SW480 (cell line): ENCODE measurements at places on chromosomes 7 and 10.

- peak; percentile 80 for DNase-seq
Observed at GRCh38 chr7:76201732-76202665, at the start of gene SRRM3. Gene SRRM3 (plus strand): TSS chr7:76201896. CDS start chr7:76235067, 33,171 bp downstream.

DNA sequence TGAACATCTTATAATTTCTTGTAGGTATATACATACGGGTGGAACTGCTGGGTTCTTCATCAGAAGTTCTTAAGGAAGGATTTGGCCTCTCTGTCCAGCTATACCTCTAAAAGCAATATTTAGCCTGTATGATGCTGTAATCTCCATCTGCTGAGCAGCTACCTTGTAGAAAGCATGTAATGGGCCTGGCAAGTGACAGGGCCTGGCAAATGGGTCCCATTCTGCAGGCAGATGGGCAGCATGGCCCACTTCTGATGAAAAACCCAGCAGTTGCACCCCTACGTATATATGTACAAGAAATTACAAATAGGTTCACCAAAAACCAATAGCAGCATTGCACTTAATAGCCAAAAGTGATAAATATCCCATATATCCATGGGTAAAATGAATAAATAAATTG lies 9.0 kb downstream of the PLPP4 start:
- DNase-seq: no peak

DNA sequence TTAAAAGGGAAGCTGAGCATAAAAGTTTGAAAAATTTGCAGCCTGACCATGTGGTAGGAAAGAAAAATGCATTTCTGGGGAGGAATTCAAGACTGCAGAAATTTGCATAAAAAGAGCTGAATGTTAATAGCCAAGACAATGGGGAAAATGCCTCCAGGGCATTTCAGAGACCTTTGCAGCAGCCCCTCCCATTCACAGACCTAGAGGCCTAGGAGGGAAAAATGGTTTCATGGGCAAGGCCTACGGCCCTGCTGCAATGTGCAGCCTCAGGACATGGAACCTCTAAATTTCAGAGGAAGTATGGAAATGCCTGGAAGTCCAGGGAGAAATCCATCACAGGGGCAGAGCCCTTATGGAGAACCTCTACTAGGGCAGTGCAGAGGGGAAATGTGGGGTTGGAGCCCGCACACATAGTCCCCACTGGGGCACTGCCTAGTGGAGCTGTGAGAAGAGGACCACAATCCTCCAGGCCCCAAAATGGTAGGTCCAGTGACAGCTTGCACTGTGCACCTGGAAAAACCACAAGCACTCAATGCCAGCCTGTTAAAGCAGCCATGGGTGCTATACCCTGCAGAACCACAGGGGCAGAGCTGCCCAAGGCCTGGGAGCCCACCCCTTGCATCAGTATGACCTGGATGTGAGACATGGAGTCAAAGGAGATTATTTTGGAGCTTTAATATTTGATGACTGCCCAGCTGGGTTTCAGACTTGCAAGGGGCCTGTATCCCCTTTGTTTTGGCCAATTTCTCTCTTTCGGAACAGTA lies 243.8 kb downstream of the DNAJB9 start:
- no peak for DNase-seq

- DNase-seq: peak; percentile 36
Observed at GRCh38 chr10:125472010-125472607, 210.9 kb downstream of the TEX36 start.

- DNase-seq: no peak
Observed at GRCh38 chr10:95403700-95404461, 113.1 kb upstream of the PDLIM1 start.

GRCh38 chr7:135970682-135971365 lies 6.3 kb downstream of the MTPN start:
- DNase-seq: no peak

DNA sequence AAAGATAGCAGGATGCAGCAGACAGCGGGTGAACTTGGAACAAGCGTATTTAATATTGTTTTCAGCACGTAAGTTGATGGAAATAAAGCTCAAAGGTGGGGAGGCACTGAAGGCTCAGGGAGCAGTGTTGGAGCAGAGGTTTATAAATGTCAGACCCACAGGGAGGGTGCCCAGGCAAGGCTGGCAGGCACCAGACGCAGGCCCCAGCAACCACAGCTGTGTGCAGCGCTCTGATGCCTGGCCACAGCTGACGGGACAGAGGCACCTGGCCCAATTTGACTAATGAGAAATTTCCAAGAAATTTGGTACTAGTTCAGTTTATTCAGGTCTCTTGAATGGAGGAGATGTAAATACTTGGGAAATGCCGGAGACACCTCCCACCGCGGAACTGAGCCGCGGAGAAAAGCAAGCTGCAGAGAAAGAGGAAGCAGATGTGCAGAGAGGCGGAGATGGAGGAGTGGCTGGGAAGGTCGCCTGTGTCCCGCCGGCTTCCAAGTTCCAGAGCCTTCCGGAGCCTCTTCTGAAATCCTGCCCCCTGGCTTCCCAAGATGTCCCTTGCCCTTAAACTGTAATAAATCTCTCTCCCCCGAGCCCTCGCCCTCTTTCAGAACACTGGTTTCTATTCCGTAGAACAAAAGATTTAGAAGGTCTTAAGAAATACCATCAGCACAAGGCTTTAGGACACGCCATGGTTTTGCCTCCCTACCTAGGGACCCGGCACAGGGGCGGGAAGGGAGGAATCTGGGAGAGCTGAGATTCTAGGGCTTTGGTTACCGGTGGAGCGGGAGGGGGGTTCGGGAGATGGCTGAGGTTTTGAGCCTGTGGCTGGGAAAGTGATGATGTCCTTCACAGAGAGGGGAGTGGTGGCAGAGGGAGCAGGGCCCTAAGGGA lies 38.4 kb upstream of the PLXNA4 start:
- peak; percentile 21 for DNase-seq

DNA sequence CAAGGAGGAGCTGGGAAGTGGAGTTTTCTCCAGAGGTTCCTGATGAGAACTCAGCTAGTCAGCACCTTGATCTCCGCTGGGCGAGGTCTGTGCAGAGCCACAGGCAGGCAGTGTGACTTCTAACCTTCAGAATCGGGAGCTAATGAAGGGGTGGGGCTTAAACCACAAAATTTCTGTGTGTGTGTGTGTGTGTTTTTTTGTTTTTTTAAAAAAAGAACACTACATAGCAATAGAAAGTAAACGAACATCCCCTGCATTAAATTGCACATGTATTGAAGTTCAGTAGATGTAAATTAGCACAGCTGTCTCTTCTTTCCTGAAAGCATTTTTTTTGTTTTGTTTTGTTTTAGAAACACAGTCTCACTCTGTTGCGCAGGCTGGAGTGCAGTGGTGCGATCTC lies 46.2 kb downstream of the RBM17 start:
- no peak for DNase-seq

DNA sequence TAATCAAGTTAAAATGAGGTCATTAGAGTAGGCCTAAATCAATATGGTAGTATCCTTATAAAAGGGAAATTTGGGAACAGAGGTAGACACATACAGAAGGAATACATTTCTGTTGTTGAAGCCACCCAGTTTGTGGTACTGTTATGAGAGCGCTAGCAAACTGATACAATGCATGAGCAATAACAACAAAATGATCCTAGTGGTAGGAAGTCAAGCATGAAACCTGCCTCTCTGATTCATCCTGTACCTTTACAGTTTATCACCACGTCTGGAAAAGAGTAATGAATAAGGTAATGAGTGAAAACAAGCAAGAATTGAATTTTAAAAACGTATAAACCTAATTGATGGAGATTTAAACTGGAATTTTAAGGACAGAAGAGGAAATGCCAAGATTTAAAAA lies 217.2 kb downstream of the PCLO start:
- no peak for DNase-seq

GRCh38 chr10:78579995-78580394 lies 488.8 kb upstream of the ZMIZ1 start:
- DNase-seq: no peak
